ENCODE measurements at places on chromosomes 4 and X.
A peak's percentile ranks its signal among the peaks of the same experiment; 100 is the strongest.

- DNase-seq: no peak
Measured at GRCh38 chrX:13748486-13748885, 13.9 kb downstream of the OFD1 start.

GRCh38 chr4:144582105-144582850, 63.7 kb upstream of the HHIP start:
- no peak for DNase-seq

DNA sequence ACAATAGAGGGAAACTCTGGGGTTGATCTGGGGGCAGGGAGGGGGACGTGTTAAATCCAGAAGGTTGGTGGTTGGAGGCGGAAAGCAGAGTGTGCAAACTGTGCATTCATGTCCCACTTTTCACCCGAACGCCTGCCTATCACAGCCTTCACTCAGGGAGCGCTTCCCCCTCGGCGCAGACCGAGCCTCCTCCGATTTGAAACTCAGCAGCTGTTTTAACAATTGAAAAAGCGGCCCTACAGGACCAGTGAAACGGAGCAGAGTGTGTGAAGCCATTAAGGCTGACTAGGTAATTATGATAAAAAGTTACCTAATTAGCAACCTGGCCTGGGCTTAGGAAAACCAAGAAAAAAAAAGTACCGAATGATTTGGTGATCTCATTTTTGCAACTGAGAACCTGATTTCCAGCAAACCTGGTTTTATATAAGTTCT, 685 bp upstream of the NDNF start:
- DNase-seq: no peak

- peak; percentile 47 for DNase-seq
Measured at GRCh38 chr4:1167244-1167949, 5.0 kb downstream of the SPON2 start.

- no peak for DNase-seq
Measured at GRCh38 chrX:132181364-132181763, 37.9 kb downstream of the RAP2C start.

DNA sequence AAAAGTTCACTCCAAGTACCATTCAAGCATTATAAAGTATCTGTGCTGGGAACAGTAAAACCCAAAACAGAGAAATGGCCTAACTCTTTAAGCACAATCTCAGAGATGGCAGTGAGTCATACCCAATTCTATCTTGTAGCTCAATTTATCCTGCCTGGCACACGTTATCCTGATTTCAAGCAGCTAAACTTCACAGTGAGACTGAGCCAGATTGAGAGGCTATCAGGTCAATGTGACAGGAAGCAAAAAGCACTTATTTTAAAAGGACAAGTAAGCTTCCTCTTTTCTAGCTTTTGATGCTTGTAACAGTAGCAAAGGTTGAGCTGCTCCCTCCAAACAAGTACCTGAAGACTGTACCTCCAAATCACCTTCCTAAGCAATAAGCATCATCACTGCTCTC, 324.9 kb downstream of the NAF1 start:
- DNase-seq: no peak

DNA sequence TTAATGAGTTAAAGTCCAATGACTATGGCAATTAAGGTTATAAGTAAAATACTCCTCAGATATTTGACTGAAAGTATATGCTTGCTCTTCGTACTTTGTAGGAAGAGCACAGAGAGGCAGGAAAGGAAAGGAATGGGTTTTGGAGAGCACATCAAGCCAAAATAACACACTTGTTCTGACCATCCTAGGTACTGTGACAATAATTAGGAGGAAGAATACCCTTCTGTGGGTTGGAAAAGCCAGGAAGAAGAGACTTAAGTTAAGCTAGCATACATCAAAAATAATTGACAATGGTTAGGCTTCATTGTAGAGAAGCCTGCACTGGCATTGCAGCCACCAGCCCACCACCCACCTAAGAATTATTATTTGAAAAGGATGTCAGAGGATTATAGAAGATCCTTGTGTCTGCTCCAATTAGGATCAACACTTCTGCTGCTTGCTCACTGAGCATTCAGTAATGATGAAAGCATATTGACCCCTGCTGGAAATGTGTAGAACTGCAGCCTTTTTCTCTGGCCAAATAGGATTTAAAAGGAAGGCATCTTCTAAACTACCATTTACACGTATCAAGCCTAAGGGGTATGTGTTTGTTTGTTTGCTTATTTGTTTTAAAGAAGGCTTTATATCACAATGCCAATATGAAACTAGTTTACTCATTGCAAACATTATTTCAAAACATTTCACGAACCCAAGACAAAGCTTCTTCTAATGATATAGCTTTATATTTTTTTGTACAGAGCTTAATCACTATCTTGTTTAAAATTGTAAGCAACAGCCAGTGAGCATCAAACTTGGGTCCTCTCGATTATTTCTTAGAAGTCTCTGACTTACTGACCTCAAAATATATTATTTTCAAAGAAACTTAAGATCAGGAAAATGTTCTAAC, 286.2 kb upstream of the TET2 start:
- DNase-seq: peak; percentile 30

- DNase-seq: no peak
Measured at GRCh38 chr4:83510442-83510841, 25.5 kb upstream of the GPAT3 start.

DNA sequence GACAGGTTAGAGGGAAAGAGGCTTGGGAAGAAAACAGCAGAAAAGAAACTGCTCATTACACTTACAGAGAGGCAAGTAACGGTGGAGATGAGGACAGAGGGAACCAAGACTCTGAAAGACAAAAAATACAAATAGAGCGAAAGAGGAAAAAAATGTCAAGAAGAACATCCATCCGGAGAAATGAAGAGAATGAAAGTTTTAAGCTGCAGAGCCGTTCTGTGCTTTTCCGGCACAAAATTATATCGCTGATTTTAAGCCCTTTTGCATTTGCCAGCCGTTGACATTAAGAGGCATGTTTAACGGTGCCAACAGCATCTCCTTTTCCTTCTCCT, 236 bp downstream of the PCDH10 start:
- no peak for DNase-seq

GRCh38 chr4:108168671-108169523, at the start of gene LEF1:
Gene LEF1 (minus strand): TSS chr4:108168932. CDS start chr4:108167767, 1,165 bp downstream.
- DNase-seq: no peak
